ENCODE measurements at places on chromosomes 2 and 18. TPM values are rescaled to one million over a fixed set of nuclear protein-coding genes. Genes with fewer than 3 reads are reported as not detected.
A peak's percentile ranks its signal among the peaks of the same experiment; 100 is the strongest.

RNF125 gene
- total RNA-seq = 11.6 TPM

DNA sequence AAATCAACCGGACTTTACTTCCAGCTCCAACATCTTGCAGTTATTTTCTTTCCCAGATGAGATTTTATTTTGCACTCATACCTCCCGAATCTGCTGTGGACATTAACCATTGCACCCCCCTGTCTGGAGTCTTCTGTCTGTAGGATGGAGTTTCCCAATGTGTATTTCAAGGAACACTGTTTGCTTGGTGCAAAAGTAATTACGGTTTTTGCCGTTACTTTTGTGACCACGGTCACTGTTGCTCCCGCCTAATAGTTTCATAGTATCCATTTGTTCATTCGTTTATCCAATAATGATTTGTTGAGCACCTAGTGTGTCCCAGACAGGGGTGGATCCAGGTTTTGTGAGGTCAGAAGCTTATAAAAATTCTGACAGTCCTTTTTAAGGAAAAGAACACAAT, 90.3 kb upstream of the BCL11A start:
- no peaks in the 10 kb centered on the region for H3K36me3 ChIP-seq
- DNase-seq = no peak
- H3K4me1 ChIP-seq = no peaks in the 10 kb centered on the region
- no peaks in the 10 kb centered on the region for H3K27me3 ChIP-seq
- no peak overlapping the region for H3K4me3 ChIP-seq
- H3K27ac ChIP-seq = no peak overlapping the region

GRCh38 chr2:34844629-34845028, 1245.5 kb upstream of the FAM98A start:
- H3K27me3 ChIP-seq = no peaks in the 10 kb centered on the region
- no peak overlapping the region for H3K4me3 ChIP-seq
- no peak for DNase-seq

DNA sequence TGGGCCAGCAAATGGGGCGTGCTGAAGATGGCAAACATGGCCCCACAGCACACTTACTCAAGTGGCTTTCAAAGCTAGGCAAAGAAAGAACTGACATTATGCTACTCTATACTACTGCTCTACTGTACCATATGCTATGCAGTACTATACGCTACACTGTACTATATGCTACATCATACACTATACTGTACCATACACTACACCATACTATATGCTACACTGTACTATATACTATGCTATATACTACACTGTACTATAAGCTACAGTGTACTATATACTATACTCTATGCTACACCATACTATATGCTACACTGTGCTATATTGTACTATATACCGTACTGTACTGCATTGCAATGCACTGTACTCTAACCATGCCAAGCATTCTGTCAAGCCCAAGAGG, 243.7 kb upstream of the TMEM200C start:
- H3K36me3 ChIP-seq = no peaks in the 10 kb centered on the region
- H3K27me3 ChIP-seq = no peaks in the 10 kb centered on the region
- DNase-seq = no peak
- no peak overlapping the region for H3K4me3 ChIP-seq
- no peak overlapping the region for H3K27ac ChIP-seq
- no peaks in the 10 kb centered on the region for H3K4me1 ChIP-seq

DNA sequence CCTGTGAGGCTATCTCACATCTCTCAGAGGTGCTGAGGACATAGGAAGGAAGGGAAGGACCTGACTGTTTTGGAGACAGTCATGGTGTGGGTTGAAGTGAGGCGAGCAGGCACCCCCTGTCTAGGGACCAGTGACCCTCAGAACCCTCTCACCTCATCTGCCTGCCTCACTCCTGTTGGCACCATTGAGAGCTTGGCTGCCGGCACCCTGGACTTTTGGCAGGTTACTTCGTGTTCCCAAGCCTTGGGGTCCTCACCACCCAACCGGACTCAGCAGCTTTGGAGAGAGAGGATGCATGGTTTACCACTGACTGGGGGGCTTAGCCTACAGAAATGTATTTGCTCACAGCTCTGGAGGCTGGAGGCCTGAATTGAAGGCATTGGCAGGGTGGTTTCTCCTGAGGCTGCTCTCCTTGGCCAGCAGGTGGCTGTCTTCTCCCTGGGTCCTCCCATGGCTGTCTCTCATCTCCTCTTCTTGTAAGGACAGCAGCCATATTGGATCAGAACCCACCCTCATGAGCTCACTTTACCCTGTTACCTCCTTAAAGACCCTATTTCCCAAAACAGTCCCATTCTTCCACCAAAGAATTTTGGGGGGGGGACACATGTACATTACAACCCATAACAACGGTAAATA, 142.0 kb downstream of the TSN start:
- H3K4me1 ChIP-seq = no peaks in the 10 kb centered on the region
- no peak overlapping the region for H3K27ac ChIP-seq
- DNase-seq = no peak
- H3K36me3 ChIP-seq = no peaks in the 10 kb centered on the region

- H3K4me1 ChIP-seq = no peaks in the 10 kb centered on the region
- no peak overlapping the region for H3K4me3 ChIP-seq
- no peak overlapping the region for H3K27ac ChIP-seq
- no peaks in the 10 kb centered on the region for H3K27me3 ChIP-seq
These were observed 171.8 kb upstream of the ATP5MC3 start for GRCh38 chr2:175353275-175353674.

GRCh38 chr18:73414069-73414468, 546.3 kb upstream of the NETO1 start:
- no peak for DNase-seq
- H3K27me3 ChIP-seq = no peaks in the 10 kb centered on the region
- no peaks in the 10 kb centered on the region for H3K4me1 ChIP-seq
- no peak overlapping the region for H3K4me3 ChIP-seq
- H3K27ac ChIP-seq = no peak overlapping the region

DNA sequence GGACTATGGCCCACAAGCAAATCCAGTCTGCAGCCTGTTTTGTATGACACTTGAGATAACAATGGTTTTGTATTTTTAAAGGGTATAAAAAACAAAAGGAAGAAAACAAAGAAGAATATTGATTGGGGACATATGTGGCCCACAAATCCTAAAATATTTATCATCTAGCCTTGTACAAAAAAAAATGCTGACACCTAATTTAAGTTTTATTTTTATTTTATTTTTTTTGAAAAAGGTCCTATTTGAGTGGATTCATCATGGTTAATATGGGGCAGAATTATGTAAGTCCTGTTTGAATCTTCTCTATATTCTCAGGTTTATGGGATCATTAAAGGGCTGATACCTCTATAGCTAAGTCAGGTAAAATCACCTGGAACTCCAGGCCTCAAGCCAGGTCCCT, 525.7 kb downstream of the LRP1B start:
- no peaks in the 10 kb centered on the region for H3K4me1 ChIP-seq
- no peaks in the 10 kb centered on the region for H3K27me3 ChIP-seq
- no peak overlapping the region for H3K4me3 ChIP-seq
- no peak for DNase-seq

IL1R1 gene
- 163 TPM for total RNA-seq

GRCh38 chr2:102057502-102058292, 65.9 kb downstream of the IL1R2 start:
- no peak for DNase-seq
- H3K4me3 ChIP-seq = no peak overlapping the region
- no peaks in the 10 kb centered on the region for H3K27me3 ChIP-seq
- H3K4me1 ChIP-seq = peaks cover 15% of the 10 kb centered on the region
- no peak overlapping the region for H3K27ac ChIP-seq
- no peaks in the 10 kb centered on the region for H3K36me3 ChIP-seq

MAP3K19 gene
- total RNA-seq = not detected

DNA sequence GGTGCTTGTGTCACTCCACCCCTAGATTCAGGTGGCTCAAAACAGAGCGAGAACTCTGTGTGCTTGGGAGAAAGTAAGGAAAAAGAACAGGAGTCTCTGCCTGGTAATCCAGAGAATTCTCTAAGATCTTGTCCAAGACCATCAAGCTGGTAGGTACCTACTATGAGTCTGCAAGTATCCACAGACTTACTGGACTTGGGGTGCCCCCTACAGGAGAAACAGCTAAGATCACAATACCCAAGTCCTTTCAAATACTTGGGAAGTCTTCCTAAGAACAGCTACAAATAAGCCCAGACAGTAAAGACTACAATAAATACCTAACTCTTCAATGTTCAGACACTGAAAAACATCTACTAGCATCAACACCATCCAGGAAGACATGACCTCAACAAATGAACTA, 1143.6 kb upstream of the ACVR2A start:
- H3K27me3 ChIP-seq = no peaks in the 10 kb centered on the region
- H3K4me3 ChIP-seq = no peak overlapping the region
- DNase-seq = no peak
- no peaks in the 10 kb centered on the region for H3K4me1 ChIP-seq
- H3K36me3 ChIP-seq = no peaks in the 10 kb centered on the region
- no peak overlapping the region for H3K27ac ChIP-seq

GRCh38 chr2:225340923-225341322, 58.6 kb upstream of the NYAP2 start:
- no peak overlapping the region for H3K27ac ChIP-seq
- DNase-seq = no peak
- no peaks in the 10 kb centered on the region for H3K36me3 ChIP-seq
- H3K27me3 ChIP-seq = no peaks in the 10 kb centered on the region
- no peaks in the 10 kb centered on the region for H3K4me1 ChIP-seq
- no peak overlapping the region for H3K4me3 ChIP-seq

TOGARAM2 gene
- 14.3 TPM for total RNA-seq

GRCh38 chr2:55489467-55490062, 30.0 kb upstream of the CFAP36 start:
- H3K27ac ChIP-seq = no peak overlapping the region
- no peaks in the 10 kb centered on the region for H3K4me1 ChIP-seq
- no peak overlapping the region for H3K4me3 ChIP-seq
- H3K36me3 ChIP-seq = no peaks in the 10 kb centered on the region
- no peaks in the 10 kb centered on the region for H3K27me3 ChIP-seq

DNA sequence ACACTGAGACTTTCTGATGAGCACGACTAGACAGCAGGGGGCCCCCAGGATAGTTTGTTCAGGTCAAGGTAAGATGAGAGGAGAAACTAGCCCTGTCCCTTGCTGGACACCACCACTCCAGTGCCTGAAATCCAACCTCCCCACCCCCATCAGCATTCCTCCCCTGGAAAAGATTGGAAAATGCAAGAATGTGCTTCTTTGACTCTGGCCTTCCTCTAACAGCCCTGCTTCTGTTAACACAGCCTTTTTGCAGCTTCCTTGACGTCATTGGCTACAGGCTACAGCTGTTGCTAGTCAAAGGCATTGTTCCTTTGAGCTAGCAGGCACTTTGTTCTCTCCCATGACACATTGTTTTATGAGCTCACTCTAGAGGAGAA, 20.1 kb upstream of the LTBP1 start:
- no peaks in the 10 kb centered on the region for H3K27me3 ChIP-seq
- H3K27ac ChIP-seq = no peak overlapping the region
- no peaks in the 10 kb centered on the region for H3K36me3 ChIP-seq
- H3K4me3 ChIP-seq = no peak overlapping the region
- DNase-seq = no peak

PROKR1 gene
- not detected for total RNA-seq

- H3K4me3 ChIP-seq = no peak overlapping the region
- H3K4me1 ChIP-seq = no peaks in the 10 kb centered on the region
- H3K27ac ChIP-seq = no peak overlapping the region
- DNase-seq = no peak
- no peaks in the 10 kb centered on the region for H3K27me3 ChIP-seq
These were observed 391.1 kb upstream of the MEX3C start for GRCh38 chr18:51588616-51589015.

DNA sequence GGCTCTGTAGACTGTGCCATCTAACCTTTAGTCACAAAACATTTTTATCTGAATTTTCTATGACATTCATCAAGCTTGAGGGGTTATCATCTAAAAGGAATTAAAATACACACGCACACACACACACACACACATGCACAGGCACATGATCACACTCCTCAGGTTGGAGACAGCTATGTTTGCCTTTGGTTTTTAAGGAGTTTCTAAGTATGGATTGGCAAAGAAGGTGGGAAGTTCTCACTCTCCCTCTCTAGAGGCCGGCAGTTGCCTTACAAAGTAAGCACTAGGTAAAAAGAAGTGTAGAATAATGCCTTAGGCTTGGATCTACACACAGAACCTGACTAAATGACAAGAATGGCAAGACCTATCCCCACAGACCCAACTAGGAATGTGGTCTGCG, 437.1 kb downstream of the ZEB2 start:
- no peak overlapping the region for H3K4me3 ChIP-seq
- peaks cover 9% of the 10 kb centered on the region for H3K36me3 ChIP-seq
- H3K4me1 ChIP-seq = no peaks in the 10 kb centered on the region
- no peak for DNase-seq
- H3K27ac ChIP-seq = no peak overlapping the region

DNA sequence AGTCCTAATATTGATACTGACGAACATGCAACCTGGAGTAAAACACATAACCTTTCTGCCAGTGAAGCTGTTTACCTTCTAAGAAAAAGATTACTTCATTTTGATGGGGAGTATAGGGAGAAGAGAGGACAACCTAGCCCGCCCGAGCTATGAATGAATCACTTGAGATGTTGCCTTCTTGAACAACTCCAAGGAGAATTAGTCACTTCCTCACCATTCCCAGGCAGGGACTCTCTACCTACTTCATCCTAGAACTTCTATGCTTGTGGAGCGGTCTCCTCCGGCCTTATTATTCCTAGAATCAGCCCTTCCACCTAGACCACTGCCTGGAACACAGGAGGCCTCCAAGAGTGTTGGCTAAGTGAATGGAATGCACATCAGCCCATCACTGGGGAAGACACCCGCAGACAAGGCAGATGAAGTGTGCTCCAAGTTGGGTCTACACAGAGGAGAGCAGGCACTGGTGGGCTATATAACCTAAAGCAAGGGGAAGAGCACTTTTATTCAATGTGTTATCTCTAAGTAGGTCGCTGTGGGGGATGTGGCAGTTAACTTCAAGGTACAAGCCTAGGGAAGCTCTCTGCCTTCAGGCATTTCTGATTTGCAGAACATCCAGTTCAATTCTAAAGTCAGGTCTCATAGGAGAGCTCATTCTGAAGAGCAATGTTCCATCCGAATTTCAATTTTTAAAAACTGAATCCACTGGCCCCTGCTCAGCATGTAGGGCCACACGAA, 57.4 kb downstream of the STK39 start:
- peaks cover 51% of the 10 kb centered on the region for H3K4me1 ChIP-seq
- no peak overlapping the region for H3K4me3 ChIP-seq
- H3K36me3 ChIP-seq = no peaks in the 10 kb centered on the region
- H3K27ac ChIP-seq = no peak overlapping the region
- H3K27me3 ChIP-seq = no peaks in the 10 kb centered on the region

LIMS1 gene
- 60.6 TPM for total RNA-seq

C2orf66 gene
- total RNA-seq = not detected

DNA sequence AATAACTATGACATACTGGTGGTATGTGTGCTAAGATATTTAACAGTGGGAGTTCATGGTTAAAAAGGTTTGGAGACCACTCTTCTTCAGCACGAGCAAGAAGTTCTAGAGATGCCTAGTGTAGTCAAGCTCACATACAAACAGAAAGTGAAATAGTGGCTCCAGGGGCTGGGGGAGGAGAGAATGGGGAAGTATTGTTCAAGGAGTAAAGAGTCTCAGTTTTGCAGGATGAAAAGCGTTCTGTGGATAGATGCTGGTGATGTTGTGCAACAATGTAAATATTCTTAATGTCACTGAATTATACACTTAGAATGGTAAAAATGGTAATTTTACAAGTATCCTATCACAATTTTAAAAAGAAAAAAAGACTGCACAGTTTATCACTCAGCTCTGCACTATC, 29.0 kb upstream of the EPAS1 start:
- H3K27ac ChIP-seq = peak overlapping the region; percentile 53
- no peaks in the 10 kb centered on the region for H3K27me3 ChIP-seq
- H3K36me3 ChIP-seq = no peaks in the 10 kb centered on the region
- H3K4me3 ChIP-seq = no peak overlapping the region
- DNase-seq = no peak

Measured in spleen (tissue), 13 donors.